ENCODE measurements at places on chromosomes 2 and 18. TPM values are rescaled to one million over a fixed set of nuclear protein-coding genes. Genes with fewer than 3 reads are reported as not detected.

DNA sequence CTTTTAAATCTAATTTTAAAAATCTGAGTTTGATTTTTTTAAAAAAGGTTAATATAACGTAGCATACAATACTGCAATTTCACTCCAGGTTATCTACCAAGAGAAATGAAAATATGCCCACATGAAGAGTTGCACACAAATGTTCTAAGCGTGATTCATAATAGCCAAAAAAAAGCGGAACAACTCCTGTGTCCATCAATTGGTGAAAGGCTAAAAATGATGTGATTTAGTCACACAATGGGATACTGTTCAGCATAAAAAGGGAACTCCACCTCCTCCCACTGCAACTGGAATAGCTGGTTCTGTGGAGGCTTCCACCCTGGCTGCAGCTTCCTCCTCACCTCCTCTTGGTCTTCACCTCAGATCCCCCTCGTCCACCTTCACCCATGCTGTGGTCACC lies 132.8 kb downstream of the PIK3C3 start:
- H3K4me3 ChIP-seq, result no peak overlapping the region
- no peaks in the 10 kb centered on the region for H3K36me3 ChIP-seq
- H3K27me3 ChIP-seq, result no peaks in the 10 kb centered on the region
- no peaks in the 10 kb centered on the region for H3K4me1 ChIP-seq
- H3K27ac ChIP-seq, result no peak overlapping the region

Gene FAM237A
- polyA plus RNA-seq, result not detected

GRCh38 chr2:95206096-95206495 lies 1.2 kb upstream of the ZNF892 start:
- no peak overlapping the region for H3K27ac ChIP-seq
- no peaks in the 10 kb centered on the region for H3K4me1 ChIP-seq
- no peaks in the 10 kb centered on the region for H3K27me3 ChIP-seq
- H3K4me3 ChIP-seq, result no peak overlapping the region

DNA sequence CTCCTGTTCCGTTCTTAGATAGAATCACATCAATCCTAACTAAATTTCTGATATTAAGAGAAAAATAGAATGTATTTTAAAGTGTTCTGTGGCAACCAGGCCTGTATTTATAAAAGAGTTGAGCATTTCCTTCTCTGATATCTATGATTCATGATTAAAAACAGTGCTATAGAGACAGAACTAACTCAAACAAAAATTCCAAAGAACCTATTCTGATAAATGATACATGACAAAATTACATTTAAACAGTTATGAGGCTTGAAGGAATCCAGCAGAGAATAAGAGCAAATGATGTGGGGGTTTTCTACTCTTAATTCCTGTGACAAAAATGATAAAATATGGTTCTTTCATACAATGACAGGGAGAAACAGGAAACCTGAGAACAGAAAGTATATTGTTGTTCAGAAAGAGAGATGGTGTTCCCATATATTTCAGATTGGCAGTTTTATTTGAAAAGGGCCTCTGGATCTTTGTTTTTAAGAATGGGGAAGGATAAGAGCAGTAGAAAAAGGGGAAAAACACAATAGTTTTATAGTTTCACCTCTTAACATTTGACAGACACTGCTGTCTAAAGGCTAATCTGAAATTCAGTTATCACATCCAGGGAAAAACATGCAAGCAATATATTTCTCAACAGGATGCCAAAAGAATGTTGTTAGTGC lies 944.3 kb downstream of the LRP1B start:
- DNase-seq, result no peak
- no peaks in the 10 kb centered on the region for H3K4me1 ChIP-seq
- H3K27ac ChIP-seq, result no peak overlapping the region
- no peak overlapping the region for H3K4me3 ChIP-seq

Gene STK39
- polyA plus RNA-seq, result 14.1 TPM

- DNase-seq, result peak; percentile 16
- no peak overlapping the region for H3K27ac ChIP-seq
- no peaks in the 10 kb centered on the region for H3K4me1 ChIP-seq
- H3K36me3 ChIP-seq, result no peaks in the 10 kb centered on the region
- no peaks in the 10 kb centered on the region for H3K27me3 ChIP-seq
Observed at GRCh38 chr18:79493211-79493800, 97.6 kb downstream of the NFATC1 start.

Gene SLC14A1
- polyA plus RNA-seq, result 3.3 TPM

DNA sequence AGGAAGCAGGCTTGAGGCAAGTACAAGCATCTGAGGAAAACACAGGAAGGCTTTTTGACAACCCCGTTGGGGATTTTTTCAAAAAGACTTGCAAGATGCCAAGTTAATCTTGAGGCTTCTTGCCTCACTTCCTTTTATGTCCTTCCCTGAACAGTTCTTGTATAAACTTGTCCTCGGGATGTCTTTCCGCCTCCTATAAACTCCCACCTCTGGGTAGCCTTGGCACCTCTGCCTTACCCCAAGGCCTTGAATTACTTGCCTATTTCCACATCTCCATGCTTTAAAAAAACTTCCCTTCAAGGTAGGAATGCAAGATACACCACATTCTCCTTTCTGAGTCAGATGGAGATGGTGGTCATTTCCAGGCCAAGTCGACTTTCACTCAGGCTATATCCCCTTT lies 106.4 kb upstream of the RBBP8 start:
- H3K4me3 ChIP-seq, result no peak overlapping the region
- no peaks in the 10 kb centered on the region for H3K4me1 ChIP-seq
- no peak overlapping the region for H3K27ac ChIP-seq
- H3K36me3 ChIP-seq, result no peaks in the 10 kb centered on the region
- no peak for DNase-seq

Gene GATA6
- 54.0 TPM for polyA plus RNA-seq

DNA sequence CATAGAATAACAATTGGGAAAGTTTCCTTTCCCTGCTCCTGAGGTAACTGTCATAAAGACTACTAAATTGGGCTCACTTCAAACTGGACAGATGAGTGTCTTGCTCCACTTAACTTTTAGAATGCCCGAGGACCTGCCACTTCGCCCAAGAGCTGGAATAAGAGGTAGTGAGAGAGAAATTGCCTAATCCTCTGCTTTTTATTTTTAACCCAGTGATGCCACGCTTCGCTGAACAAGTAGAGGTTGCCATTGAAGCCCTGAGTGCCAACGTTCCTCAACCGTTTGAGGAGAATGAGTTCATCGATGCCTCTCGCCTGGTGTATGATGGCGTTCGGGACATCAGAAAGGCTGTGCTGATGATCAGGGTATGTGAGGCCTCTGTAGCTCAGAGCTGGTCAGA lies 269.4 kb upstream of the LRRTM1 start:
- no peaks in the 10 kb centered on the region for H3K4me1 ChIP-seq
- no peak overlapping the region for H3K4me3 ChIP-seq
- H3K27ac ChIP-seq, result no peak overlapping the region

- no peak overlapping the region for H3K4me3 ChIP-seq
- no peaks in the 10 kb centered on the region for H3K4me1 ChIP-seq
- no peaks in the 10 kb centered on the region for H3K36me3 ChIP-seq
- DNase-seq, result no peak
Observed at GRCh38 chr2:149559341-149560068, 28.1 kb downstream of the MMADHC start.

GRCh38 chr18:12291690-12292089 lies 16.4 kb upstream of the TUBB6 start:
- no peaks in the 10 kb centered on the region for H3K27me3 ChIP-seq
- H3K4me3 ChIP-seq, result no peak overlapping the region
- H3K4me1 ChIP-seq, result peaks cover 6% of the 10 kb centered on the region
- H3K36me3 ChIP-seq, result no peaks in the 10 kb centered on the region

All from ovary (tissue), 10 donors.